ENCODE measurements at places on chromosomes 7 and 10.

GRCh38 chr10:75181073-75181472 is 29.5 kb upstream of the VDAC2 start:
- DNase-seq: no peak

DNA sequence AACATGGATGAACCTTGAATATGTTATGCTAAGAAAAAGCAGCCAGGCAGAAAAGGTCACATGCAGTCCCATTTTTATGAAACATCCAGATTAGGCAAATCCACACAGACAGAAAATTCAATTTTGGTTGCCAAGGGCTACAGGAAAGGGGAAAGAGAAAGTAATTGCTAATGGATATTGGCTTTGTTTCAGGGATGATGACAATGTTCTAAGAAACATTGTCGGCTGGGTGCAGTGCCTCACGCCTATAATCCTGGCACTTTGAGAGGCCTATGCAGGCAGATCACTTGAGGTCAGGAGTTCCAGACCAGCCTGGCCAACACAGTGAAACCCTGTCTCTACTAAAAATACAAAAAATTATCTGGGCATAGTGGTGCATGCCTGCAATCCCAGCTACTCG is 23.0 kb downstream of the ZNF33B start:
- no peak for DNase-seq

- no peak for DNase-seq
Observed at GRCh38 chr10:8044908-8045725, 9.4 kb upstream of the GATA3 start.

DNA sequence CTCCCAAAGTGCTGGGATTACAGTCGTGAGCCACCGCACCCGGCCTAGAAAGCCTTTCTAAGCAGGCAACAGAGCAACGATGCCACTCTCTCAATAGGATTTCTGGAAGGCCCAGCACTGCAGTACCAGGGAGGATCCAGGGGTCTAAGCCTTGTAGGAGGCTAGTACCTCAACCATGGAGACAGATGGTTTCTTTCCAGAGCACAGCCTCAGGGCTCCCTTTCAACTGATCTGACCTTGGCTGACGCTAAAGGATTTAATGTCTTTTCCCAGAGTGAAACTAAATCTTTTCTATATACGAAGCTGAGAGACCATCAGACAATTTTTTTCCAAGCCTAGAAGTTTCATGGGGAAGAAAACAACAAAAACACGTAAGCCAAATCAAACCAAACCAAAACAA is 78.0 kb downstream of the WDR11 start:
- DNase-seq: no peak

GRCh38 chr7:82669141-82669540 is 225.6 kb upstream of the CACNA2D1 start:
- no peak for DNase-seq

DNA sequence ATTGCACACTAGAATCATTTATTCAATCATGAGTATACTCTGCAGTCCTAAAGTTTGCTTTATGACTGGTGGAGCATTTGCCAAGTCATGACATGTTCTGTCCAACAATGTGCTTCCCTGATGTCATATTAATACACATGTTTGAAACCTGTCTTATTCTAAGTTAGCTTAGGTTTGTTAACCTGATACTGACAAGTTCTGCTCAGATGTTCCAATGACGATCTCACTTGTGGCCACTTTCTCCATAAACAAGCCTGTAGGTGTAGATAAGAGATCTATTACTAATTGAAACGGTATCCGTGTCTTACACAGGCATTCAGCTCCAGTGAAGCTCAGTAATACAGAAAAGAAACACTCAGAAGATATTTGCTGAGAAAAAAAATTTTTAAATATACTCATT is 64.9 kb downstream of the GPR37 start:
- no peak for DNase-seq

DNA sequence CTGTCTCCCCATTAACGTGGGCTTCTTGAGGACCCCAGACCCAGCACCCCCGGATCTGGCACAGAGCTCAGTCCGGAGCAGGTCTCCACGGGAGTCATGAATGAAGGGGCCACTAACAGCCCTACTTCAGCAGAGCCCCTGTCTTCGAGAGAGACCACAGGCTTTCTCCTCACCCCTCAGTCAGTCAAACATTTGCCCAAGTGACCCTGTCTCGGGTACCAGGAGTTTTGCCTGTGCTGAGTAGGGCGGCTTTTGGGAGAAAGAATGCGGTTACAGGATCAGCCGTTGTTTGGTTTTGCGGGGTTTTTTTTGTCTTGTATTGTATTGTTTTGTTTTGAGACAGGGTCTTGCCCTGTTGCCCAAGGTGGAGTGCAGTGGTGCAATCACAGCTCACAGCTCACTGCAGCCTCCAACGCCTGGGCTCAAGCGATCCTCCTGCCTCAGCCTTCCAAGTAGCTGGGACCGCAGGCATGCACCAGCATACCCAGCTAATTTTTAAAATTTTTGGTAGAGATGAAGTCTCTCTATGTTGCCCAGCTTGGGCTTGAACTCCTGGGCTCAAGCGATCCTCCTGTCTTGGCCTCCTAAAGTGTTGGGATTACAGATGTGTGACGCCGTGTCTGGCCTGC is 16.5 kb downstream of the ADAP1 start:
- DNase-seq: no peak

DNA sequence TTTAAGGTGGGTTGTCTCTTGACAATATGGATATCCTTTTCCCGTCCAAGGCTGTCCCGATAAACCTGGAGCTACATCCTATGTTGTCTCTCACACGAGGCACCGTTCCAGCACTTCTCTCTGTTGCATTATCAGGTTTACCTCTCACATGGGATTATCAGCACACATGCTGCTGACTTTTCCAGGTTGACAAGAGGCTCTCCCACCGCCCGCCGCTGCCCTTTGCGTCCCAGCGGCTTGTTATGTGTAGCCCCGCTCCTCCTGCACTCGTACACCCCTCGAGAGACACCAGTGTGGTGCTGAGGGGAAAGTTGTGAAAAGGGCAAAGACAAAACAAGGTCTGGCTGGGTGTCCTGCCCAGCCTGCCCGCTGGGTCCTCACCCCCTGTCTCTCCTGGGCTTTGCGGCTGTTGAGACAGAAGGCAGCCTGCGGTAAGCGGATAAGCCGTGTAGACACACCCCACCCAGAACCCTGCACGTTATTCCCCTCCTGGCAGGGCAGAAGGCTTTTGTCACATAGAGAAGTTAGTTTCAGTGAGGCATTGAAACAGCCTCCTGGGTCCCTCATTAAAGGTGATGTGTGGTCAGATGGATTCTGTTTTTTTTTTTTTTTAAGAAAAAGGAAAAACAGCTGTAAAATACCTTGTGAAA is 38.7 kb downstream of the UBE3C start:
- no peak for DNase-seq

DNA sequence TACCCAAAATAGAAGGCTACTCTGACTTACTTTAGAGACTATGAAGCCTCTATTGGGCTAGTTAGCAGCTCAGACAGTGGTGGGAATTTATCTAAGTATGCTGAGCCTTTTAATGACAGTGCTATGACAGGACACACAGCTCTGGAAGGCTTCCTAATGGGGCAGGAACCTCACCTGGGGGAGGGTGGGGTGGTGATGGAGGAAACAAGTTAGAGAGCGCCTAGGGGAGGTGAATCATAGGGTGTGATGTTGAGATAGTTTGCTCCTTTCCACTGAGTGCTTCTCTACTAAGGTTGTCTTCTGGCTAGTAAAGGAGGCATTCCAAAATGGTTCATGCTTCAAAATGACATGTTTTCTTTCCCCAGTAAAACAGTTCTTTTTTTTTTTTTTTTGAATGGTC is 42.1 kb downstream of the PPP1R9A start:
- DNase-seq: no peak

GRCh38 chr10:117439243-117439912 is 64.1 kb upstream of the PDZD8 start:
- no peak for DNase-seq

DNA sequence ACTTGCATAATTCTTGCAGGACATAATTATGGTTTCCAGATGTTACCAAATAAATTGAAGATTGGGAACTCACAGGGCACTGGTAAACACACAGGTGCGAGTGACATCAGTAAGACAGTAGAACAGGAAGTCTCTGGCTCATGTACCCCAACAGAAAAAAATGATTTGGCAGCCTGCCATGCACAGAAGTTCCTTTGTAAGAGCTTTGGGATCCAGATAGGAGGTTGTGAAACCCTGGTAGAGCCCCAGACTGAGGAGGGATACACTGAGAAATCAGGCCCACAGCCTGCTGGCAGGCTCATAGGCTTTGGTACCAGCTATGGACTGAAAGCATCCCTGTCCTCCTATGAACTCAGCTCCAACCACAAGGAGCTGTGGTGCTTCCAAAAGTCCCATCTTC is 118.0 kb downstream of the COBL start:
- DNase-seq: no peak

- no peak for DNase-seq
Observed at GRCh38 chr7:125814100-125814499, 884.5 kb upstream of the POT1 start.

DNA sequence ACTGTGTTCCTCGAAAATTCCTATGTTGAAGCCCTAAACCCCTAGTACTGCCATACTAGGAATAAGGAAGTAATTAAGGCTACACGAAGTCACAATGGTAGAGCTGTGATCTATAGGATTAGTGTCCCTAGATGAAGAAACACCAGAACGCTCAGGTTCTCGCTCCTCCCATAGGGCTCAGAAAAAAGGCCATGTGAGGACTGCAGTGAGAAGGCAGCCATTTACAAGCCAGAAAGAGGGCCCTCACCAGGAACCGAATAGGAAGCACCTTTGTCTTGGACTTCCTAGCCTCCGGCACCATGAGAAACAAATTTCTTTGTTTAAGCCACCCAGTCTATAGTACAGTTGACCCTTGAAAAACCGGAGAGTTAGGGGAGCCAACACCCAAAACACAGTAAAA is 46.2 kb downstream of the CACUL1 start:
- no peak for DNase-seq

- no peak for DNase-seq
Observed at GRCh38 chr7:115038158-115038557, 116.3 kb downstream of the MDFIC start.

- DNase-seq: no peak
Observed at GRCh38 chr7:68564306-68565135, 1033.8 kb upstream of the AUTS2 start.

- DNase-seq: no peak
Observed at GRCh38 chr10:104059364-104059763, 26.3 kb downstream of the COL17A1 start.

GRCh38 chr10:121110369-121110768 is 259.2 kb downstream of the WDR11 start:
- no peak for DNase-seq

- no peak for DNase-seq
Observed at GRCh38 chr7:130910949-130911944, 177.2 kb upstream of the KLF14 start.

DNA sequence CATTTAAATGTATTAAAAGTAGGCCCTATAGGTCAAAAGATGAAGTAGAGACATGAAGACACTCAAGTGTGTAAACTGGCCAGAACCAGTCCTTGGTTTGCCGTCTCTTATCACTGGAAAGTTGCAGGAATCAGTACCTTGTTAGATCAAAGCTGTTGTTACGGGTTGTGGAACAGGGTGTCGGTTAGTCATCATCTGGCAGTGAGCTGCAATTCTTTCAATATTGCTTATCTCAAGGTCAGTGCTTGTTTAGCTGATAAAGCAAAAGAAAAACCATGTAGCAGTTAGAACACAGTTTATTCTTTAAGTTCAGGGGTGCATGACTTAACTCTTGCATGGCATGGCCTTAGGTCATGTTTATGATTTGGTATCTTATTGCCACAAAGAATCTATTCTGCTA is 10.0 kb upstream of the SLC13A1 start:
- DNase-seq: no peak

GRCh38 chr7:5514440-5515035 is 90.9 kb upstream of the TNRC18 start:
- DNase-seq: no peak

DNA sequence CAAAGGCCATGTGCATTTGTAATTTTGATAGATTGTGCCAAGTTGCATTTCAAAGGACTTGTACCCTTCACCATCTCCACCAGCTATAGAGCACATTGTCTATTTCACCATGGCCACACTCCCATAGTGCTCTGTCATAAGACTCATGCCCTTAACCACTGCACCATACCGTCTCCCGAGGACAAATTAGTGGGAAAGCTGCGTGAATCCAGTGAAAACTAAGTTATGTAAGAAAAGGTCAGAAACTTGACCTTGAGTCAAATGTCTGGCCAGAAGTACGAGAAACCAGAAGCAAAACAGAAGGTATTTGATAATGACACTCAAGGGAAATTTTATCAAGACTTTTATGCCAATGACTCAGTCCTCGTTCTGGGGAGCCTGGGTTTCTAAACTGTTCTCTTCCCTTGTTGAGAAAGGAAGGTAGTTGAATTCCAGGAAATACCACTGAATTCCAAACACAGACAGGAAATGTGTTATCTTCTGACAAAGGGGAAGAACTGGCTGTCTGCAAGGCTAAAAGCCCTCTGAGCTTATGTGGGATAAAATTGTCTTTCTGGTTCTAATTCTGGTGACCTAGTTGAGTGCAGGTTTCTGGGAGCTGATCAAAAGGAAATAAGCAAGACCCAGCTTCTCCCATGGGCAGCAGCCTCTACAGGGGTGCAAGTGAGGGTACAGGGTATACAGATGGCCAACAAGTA is 49.7 kb downstream of the CDK1 start:
- DNase-seq: no peak

DNA sequence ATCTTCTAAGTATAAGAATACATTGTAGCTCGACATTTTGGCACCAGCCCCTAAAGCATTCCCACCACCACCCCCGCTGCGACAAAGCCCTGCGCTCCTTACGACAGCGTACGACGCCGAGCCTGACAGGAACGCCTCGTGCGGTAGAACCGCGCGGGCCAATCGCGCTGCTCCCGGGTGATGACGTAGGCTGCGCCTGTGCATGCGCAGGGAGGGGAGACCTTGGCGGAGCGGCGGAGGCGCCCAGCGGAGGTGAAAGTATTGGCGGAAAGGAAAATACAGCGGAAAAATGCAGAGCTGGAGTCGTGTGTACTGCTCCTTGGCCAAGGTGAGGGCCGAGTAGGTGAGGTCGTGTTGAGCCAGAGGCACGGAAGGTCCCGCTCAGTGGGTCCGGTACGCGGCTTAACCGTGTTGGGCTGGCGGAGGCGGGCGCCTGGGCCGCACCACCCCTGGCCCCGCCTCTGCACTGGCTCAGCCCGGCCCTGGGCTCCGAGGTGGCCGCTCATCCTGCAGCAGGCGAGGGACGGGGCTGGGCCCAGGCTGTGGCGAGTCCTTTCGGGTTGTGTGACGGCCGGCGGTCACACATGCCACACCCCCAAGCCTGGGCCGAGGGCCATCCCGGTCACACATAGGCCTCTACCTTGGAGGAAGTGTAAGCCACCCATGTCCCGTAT is at the start of gene DLD:
DLD (plus strand) TSS at position 222 of the 674 bp plus-strand sequence; CDS start at position 290, 68 bp downstream.
- peak; percentile 77 for DNase-seq

GRCh38 chr10:27035163-27035562 is 65.1 kb downstream of the ANKRD26 start:
- DNase-seq: no peak

Measured in progenitor cell of endocrine pancreas (in vitro differentiated cells).